GM12892 (cell line): ENCODE measurements at places on chromosomes 7 and 10.
A peak's percentile ranks its signal among the peaks of the same experiment; 100 is the strongest.

GRCh38 chr7:120864141-120864900, 6.4 kb upstream of the TSPAN12 start:
- no peak for DNase-seq

GRCh38 chr10:102752934-102753664, 9.4 kb downstream of the WBP1L start:
- DNase-seq: no peak

GRCh38 chr10:21432266-21432665, 93.2 kb downstream of the SKIDA1 start:
- no peak for DNase-seq

DNA sequence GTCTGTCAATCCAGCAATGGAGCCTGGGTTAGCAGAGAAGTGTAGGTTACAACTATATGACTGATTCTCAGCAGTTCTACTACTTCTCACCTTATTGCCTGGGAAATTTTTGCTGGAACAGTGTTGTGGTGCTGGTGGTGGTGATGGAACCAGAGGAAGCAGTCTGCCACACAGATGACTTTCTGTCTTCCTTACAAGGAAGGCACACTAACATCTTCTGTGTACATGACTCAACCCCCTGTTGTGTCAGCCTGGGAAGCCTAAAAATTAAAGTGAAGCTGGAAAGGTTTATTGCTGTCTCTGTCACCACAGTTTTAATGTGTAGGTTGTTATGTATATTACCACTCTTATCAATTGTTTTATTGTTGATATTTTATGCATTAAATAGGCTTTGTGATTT, 40.3 kb downstream of the ANKRD7 start:
- no peak for DNase-seq

GRCh38 chr7:111090846-111091245, at the start of gene LRRN3:
Gene LRRN3, plus strand, starts transcription at chr7:111091127. Its CDS starts 31,646 bp downstream, at chr7:111122773.
- DNase-seq: no peak

- DNase-seq: no peak
Measured at GRCh38 chr10:79994556-79994955, 45.7 kb upstream of the SFTPD start.

DNA sequence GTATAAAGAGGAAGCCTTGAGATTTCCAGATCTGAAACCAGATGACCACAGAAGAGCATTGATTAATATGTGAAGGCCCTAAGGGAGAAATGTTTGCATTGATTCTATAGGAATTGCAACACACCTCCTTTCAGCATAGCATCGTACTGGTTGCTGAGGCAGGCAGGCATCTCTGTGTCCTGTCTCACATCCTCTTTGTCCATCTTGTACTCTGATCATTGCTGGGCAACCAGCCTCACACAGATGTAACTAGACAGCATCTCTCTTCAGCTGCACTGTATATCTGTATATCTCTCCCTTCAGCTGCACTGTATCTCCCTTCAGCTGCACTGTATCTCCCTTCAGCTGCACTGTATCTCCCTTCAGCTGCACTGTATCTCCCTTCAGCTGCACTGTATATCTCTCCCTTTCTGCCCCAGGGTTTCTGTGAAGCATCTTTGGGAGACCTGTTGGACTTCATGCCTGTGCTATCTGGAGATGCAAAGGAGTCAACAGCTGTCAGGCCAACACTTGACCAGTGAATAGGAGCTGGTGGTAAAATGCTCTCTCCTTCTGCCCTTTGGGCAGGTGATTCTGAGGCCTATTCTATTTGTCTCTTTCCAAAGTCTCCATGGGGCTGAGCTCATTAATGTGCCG, 40.3 kb downstream of the TMEM178B start:
- DNase-seq: no peak

- DNase-seq: no peak
Measured at GRCh38 chr10:546451-546850, 143.0 kb downstream of the DIP2C start.

- peak; percentile 92 for DNase-seq
Measured at GRCh38 chr7:6636741-6637543, at the start of gene ZNF316. Gene ZNF316, plus strand, starts transcription at chr7:6637318. Its CDS starts 5,092 bp downstream, at chr7:6642410.

DNA sequence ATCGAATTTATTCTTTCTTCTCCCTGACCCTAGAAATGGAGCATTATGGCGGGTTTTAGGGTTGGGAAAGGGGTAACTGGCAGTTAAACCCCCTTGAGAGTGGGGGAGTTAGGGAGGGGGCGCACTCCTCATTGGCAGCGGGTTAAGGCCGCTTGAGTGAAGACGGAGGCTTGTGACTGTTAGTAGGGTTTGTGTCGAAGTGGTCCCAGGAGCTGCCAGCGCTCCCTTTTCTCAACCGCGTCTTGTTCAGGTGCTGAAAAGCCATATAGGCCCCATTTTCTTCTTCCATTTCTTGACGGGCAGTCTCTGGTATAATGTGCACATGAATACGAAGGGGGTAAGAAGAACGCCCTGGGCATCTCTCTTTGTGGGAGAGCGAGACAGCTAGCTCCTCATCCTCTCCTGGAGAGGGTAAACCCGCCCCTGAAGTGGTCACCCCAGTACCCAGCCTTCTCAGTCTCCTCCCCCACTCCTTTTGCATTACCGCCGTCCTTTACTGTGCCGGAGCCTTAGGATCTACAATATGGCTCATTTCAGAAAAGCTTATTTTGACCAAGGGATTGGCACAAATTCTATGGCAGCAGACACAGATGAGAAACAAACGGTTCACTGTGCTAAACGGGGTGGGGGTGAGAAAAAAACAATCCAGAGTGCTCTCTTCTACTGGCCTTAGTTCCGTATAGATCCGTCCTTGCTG, 836 bp downstream of the KMT2E start:
- DNase-seq: peak; percentile 24

DNA sequence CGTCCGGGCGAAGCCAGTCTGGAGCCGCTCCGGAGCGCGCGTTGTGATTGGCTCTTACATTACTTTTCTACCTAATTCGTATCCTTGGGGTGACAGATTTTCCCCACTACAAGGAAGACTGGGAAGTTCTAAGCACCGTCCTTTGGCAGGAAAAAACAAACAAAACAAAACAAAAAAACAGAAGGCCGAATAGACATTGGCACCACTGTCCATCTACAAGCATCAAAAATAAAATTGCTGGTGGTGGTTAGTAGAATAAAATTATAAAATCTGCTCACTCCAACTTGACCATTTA, 651 bp upstream of the SKAP2 start:
- DNase-seq: no peak

DNA sequence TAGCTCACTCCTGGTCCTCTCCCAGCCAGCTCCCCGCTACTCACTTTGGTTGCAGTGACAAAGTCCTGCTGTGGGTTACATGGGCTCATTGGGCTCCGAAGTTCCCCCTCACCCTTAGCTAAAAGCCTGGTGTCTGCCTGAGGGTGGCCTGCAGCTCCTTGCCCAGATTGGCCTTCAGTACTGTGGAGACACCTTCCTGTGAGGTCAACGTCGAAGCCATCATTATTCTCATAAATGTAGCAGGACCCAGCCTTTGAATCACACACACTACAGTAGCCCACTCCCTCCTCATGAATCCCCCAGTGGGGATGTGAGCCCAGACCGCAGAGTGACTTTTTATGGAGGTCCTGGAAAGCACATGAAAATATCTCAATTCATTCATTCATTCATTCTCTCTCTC, 10.5 kb downstream of the MBL2 start:
- no peak for DNase-seq

- no peak for DNase-seq
Measured at GRCh38 chr7:77933394-77933793, 134.8 kb downstream of the PHTF2 start.
